ENCODE measurements at places on chromosomes 1 and 21. TPM values are rescaled to one million over a fixed set of nuclear protein-coding genes. Genes with fewer than 3 reads are reported as not detected.

GRCh38 chr1:56934430-56935060 is 31.3 kb downstream of the C8B start:
- H3K27me3 ChIP-seq = peaks cover 4% of the 10 kb centered on the region

Gene WDR64
- total RNA-seq = not detected

Gene COL9A2
- 8.2 TPM for total RNA-seq

GRCh38 chr1:173222149-173223030 is 15.3 kb upstream of the TNFSF4 start:
- no peak for DNase-seq
- no peak overlapping the region for H3K4me3 ChIP-seq
- no peaks in the 10 kb centered on the region for H3K36me3 ChIP-seq
- no peak overlapping the region for H3K27ac ChIP-seq
- H3K4me1 ChIP-seq = peaks cover 16% of the 10 kb centered on the region

DNA sequence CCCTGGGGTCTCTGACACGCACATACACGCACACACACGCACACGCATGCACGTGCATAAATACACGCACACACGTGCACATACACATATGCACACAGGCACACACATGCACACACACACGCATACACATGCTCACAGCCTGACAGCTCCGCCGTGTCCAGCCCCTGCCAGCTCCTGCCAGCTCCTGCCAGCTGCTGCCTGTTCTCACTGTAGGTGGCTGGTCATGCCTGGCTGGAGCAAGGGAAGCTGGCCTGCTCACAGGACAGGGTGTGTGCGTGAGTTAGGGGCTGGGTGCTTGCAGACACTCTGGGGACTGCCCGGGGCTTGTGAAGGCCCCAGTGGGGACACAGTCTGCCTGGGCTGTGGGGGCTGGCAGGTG is 4.9 kb downstream of the PLCH2 start:
- no peaks in the 10 kb centered on the region for H3K4me1 ChIP-seq
- H3K36me3 ChIP-seq = no peaks in the 10 kb centered on the region
- no peak for DNase-seq
- no peak overlapping the region for H3K4me3 ChIP-seq

DNA sequence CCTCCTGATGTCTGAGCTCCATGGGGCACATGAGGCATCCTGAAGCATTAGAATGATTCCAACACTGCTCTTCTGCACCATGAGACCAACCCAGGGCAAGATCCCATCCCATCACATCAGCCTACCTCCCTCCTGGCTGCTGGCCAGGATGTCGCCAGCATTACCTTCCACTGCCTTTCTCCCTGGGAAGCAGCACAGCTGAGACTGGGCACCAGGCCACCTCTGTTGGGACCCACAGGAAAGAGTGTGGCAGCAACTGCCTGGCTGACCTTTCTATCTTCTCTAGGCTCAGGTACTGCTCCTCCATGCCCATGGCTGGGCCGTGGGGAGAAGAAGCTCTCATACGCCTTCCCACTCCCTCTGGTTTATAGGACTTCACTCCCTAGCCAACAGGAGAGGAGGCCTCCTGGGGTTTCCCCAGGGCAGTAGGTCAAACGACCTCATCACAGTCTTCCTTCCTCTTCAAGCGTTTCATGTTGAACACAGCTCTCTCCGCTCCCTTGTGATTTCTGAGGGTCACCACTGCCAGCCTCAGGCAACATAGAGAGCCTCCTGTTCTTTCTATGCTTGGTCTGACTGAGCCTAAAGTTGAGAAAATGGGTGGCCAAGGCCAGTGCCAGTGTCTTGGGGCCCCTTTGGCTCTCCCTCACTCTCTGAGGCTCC is 11.1 kb upstream of the RASSF5 start:
- H3K27ac ChIP-seq = no peak overlapping the region
- H3K4me1 ChIP-seq = peaks cover 11% of the 10 kb centered on the region
- H3K36me3 ChIP-seq = peaks cover 60% of the 10 kb centered on the region
- no peak overlapping the region for H3K4me3 ChIP-seq
- DNase-seq = no peak

DNA sequence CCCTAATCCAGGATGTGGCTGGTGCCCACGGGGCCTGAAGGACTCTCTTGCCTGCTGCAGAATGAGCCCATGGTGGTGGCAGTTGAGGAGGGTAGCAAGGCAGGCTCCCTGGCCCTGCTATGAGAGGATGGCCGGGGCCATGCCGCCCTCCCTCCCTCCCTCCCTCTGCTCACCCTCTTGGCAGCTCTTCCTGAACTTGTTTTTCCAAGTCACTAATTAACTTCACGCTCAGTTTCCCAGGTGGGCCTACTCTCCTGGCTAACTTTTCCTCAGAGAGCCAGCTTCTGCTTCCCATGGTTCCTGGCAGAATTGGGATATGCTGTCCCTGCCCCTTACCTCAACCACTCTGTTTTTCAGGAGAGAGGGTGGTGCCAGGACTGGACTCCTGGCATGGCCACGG is 10.2 kb downstream of the KCNC4 start:
- no peak overlapping the region for H3K27ac ChIP-seq
- peaks cover 9% of the 10 kb centered on the region for H3K4me1 ChIP-seq
- H3K27me3 ChIP-seq = no peaks in the 10 kb centered on the region
- no peak for DNase-seq
- no peaks in the 10 kb centered on the region for H3K36me3 ChIP-seq

DNA sequence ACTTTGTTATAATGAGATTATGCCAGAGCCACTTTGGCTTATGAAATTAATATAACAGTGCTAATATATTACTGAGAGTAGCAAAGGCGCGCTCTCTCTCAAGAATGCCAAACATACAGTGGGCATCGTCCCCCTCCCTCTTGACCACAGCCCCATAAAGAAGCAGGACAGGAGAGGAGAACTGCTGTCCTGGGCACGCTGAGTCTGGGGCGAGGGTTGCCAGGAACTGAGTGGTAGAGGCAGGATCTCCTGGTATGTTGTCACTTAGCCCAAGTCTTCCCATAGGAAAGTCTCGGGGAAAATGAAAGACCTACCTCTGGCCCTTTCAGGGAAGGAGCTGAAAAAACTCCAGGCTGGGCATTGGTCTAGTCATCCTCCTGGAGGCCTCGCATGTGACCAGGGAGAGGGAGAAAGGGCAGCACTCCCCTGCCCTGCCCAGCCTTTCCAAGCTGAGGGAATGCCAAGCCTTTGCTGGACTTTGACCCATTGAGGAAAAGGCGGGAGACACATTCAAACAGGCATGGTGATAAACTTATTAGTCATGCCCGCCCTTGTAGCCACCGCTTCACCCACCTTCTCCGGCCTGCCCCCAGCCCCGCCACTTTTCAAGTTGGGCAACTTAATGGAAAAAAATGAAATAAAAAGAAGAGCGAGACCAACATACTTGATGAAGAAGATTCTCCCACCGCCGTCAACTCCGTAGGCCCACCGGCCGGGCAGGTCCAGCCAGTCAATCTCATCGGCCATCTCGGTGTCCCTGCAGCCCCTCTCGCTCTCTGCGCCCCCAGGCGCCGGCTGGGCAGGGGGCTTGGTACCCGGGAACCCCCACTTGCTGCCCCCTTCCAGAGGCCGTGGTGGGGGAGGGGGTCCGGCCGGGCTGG is 17.4 kb upstream of the PLEKHA6 start:
- no peak overlapping the region for H3K27ac ChIP-seq
- H3K4me3 ChIP-seq = no peak overlapping the region
- H3K4me1 ChIP-seq = peaks cover 13% of the 10 kb centered on the region
- H3K27me3 ChIP-seq = peaks cover 47% of the 10 kb centered on the region

GRCh38 chr1:20216574-20216973 is 30.3 kb upstream of the PLA2G2C start:
- H3K27ac ChIP-seq = no peak overlapping the region
- no peak overlapping the region for H3K4me3 ChIP-seq
- peak; percentile 19 for DNase-seq
- peaks cover 44% of the 10 kb centered on the region for H3K27me3 ChIP-seq
- peaks cover 5% of the 10 kb centered on the region for H3K4me1 ChIP-seq
- H3K36me3 ChIP-seq = no peaks in the 10 kb centered on the region

Gene FOXD2
- 0.65 TPM for total RNA-seq

Gene OPRD1
- not detected for total RNA-seq

Gene PIK3R3
- 5.0 TPM for total RNA-seq

Gene EPHA10
- not detected for total RNA-seq

Gene LCA5L
- total RNA-seq = not detected

Gene ZNF648
- total RNA-seq = not detected

DNA sequence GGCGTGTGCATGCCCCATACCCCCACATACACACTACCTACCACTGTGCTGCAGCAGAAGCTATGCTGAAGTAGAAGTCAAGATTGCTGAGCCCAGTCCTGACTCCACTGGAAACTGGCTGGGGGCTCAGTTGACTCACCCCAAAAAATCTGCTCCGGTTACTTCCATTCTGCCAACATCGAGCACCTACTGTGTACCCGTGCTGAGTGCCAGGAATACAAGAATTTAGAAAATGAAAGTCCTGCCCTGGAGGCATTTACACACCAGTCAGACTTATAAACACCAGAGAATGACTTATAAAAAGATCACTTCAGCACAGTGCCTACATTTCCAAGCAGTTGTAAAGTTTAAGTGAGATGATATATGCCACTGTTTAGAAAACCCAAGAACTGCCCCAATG is 99.1 kb downstream of the NMNAT2 start:
- peaks cover 13% of the 10 kb centered on the region for H3K27me3 ChIP-seq
- no peak overlapping the region for H3K27ac ChIP-seq
- H3K4me1 ChIP-seq = no peaks in the 10 kb centered on the region
- no peaks in the 10 kb centered on the region for H3K36me3 ChIP-seq
- no peak for DNase-seq
- no peak overlapping the region for H3K4me3 ChIP-seq

Gene OR2T35
- total RNA-seq = not detected
